ENCODE measurements at places on chromosomes 1 and 21.

DNA sequence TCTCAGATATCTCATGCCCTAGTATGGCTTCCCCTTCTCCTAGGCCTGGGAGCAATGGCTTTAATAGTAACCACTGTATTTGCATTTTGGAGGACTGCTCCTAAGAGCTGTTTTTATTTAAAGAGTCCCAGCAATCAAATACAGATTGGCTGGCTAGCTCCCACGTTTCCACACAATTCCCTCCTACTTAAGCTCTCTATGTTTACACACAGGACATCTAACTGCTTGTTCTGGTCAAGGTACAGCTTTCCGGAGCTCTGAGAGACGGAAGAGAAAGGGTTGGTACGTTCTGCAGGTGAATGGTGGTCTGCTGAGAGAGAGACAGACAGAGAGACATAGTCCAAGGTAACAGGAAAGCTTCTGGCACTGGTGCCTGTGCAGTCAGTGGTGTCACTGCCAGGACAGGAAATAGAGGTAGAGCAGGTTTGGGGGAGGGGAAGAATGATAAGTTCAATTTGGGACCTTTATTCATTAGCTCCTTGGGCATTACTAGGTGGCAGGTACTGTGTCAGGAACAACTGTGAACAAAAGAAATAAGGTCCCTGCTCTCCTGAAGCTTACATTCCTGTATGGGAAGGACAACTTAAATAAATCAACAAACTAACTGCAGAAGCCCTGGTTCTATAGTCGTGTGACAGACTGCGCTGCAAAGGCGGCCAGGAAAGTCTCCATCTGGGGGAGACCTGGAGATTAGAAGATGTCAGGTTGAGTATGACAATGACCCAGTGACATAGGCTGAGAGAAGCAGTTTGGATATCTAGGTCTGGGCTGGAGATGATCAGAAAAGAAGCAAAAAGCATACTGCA lies 1.2 kb upstream of the SLC25A33 start:
- no peak for DNase-seq

DNA sequence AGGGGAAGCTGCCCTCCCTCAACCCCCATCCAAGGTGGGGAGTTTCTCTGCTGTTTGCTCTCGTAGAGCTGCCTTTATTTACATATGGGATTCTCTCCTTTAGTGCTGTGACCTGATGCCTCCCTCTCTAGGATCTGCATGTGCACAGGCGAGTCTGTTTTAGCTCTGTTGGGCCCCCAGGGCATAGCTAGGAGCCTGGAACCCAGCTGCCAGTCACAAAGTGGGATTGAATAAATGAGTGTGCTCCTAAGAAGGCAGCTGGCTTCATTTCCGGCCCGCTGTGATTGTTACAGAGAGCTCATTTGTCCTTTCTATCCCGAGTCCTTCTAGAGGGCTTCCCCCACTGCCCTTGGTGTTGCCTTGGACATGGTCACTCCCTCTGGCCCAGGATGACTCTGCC lies 176.6 kb downstream of the GRIK3 start:
- no peak for DNase-seq

GRCh38 chr1:86149591-86149990 lies 7.0 kb downstream of the COL24A1 start:
- DNase-seq, result no peak

DNA sequence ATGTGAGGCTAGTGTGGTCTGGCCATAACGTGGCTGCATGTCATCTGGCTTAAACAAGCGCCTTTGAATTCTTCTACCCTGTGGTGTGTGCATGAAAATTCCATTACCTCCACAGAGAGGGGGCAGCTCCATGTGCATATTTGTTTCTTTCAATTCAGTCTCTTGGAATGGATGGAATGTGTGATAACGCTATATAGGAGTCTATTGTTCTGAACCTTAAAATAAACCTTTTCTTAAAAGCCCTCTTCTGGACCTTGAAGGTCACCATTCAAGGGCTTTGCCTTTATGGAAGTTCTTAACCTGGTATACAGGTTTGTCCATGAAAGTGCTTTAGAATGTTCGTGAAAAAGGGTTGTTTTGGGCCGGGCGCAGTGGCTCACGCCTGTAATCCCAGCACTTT lies 118.2 kb upstream of the ADGRL2 start:
- DNase-seq, result no peak

- no peak for DNase-seq
These were observed 121.9 kb upstream of the IVNS1ABP start for GRCh38 chr1:185438936-185439335.

GRCh38 chr1:182275271-182275670 lies 116.3 kb downstream of the GLUL start:
- DNase-seq, result no peak

DNA sequence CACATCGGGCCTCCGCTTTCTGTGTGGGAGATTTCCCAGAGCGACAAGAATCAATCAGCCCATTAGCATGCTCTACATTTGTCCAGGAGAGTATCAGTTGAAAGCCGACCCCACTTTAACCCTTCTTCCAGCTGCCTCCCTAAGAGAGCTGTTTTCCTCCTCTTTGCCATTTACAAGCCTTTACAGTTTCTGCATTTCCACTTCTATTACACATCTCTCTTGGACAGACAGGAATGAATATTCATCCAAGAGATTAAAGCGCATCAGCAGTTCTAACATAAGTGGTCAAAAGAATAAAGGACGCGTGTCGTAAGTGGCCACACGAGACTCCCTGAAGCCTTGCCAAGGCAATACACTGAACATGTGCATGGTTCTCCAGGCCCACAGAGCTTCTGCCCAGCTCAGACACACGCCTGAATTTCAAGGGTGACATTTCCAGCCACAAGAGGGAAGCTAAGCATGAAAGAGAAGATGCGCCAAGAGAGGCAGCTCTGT lies 47.3 kb downstream of the FAM78B start:
- no peak for DNase-seq

GRCh38 chr1:222893255-222893654 lies 78.4 kb downstream of the DISP1 start:
- DNase-seq, result no peak

- no peak for DNase-seq
These were observed 646.2 kb downstream of the SMYD3 start for GRCh38 chr1:245860657-245861544.

GRCh38 chr21:42677339-42678321 lies 24.2 kb downstream of the PDE9A start:
- DNase-seq, result no peak

GRCh38 chr1:55418208-55419000 lies 203.2 kb upstream of the USP24 start:
- no peak for DNase-seq

DNA sequence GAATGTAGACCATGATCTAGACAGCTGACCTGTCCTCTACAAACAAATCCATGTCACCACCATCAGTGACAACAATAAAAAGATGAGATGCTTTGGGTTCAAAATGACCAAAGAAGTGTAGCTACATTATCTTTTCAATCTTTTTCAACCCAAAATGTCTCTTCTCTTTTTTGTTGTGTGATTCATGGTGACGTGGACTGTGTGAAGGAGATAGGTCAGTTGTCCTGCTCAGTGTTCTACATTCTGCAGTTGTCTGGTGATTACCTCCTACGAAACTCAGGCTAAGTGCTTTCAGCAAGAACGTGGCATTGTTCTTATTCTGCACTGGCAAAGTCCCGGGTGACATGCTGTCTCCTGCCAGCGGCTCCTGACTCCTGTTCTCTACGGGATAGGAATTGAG lies 73.1 kb downstream of the PRKAB2 start:
- DNase-seq, result no peak

DNA sequence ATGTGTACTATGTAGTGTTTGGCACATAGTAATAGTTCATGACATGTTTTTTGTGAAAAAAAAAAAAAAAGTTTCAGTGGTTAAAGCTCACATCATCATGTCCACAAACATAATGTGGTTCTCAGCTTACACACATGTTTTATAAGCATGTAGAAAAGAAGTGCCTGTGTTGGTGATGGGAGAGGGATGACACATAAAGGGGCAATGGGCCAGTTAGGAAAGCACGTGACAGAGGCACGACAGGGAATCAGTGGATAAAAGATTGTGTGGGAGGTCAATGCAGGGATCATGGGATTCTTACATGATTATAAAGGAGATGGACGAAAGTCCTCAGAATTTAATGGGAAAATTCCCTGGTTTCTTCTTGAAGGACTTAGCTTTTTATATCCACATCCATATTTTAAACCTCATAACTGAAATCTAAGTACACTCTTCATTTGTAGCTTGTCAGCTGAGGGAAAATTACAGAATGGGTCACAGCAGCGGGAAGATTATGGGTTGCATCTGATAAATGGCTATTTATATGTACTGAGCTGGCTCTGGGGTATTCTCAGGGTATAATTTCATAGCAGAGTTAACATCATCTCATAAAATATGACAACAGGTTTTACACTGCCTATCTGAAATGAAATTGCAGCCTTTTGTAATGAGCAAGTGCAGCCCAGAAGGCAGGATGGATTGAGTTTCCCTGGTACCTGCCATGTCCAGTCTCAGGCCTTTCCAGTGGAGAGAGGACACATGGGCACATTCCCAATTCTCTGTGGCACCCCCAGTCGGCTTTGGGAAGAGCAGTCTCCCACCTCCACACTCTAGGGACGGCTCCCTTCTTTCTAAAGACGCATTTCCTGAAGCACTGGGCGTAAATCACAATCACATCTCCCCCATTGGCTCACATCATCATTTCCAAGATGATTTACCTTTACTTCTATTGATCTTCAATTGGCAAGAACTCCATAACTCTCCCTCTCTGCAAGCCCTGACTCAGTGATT lies 42.3 kb upstream of the NHLH2 start:
- DNase-seq, result no peak

All from SK-N-MC (cell line).